ENCODE measurements at places on chromosomes 1 and 21.

DNA sequence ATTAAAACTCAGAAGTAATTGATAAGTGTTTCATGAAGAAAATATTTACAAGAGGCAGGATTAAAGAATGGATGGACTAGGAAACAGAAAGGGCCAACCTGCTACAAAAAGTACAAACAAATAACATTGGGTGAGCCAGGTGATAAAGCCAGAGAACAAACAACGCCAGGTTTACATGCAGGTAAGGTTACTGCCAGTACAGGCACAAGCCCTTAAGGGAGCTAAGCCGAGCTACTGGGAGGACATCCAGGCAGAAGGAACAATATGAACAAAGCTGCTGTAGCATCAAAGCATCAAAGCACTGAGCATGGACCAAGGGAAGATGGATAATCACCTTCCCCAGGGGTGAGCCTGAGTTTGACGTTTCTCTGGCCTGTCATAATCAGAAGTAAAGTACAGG is 380.7 kb downstream of the SEC16B start:
- DNase-seq = no peak

DNA sequence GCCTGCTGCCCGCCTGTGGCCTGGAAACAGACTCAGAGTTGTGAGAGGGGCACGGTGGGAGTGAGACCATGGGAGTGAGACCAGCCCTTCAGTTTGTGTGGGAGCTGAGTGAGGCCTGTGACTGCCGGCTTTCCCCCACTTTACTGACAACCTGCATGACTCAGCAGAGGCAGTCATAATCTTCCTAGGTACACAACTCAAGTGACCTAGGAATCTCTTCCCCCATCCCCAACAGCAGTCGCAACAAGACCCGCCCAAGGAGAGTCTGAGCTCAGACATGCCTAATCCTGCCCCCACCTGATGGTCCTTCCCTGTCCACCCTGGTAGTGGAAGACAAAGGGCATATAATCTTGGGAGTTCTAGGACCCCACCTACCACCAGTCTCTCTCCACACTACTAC is 44.2 kb downstream of the KLHL20 start:
- DNase-seq = no peak

DNA sequence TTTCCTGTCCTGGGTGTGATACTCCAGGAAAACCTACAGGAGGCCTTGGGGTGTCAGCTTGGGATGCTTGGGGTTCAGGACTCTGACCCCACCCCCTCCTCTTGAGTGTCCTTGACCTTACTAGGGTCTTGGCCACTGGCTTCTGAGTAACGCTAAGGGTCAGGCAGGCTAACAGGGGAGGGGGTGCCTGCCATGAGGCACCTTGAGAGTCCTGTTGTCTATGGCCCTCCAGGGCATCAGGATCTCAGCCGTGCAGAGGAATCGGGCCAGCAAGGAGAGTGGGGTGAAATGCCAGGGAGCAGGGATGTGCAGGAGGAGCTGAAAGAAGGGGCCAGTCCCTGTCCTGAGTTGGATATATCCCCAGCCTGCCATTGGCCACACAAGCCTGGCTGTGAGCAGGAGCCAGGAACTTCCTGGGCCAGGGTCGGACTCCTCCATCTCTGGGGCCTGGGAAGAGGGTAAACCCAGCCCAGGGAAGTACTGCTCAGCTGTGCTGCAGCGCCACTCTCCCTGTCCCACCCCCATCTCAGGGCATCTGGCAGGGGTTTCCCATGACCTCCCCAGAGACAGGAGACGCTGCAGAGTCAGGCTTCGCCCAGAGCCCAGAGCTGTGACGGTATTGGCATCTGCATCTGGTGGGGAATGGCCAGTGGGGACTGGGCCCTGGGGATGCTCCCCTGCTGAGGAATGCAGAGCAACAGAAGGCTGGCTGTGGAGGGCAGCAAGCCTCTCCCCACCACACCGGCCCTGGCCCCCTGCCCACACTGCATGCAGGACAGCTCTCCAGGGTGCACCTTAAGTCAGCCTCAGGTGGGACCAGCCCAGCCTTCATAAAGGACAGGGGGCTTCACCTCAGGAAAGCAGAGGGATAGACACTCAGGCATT is 6.3 kb downstream of the KIF21B start:
- no peak for DNase-seq

- DNase-seq = no peak
Measured at GRCh38 chr1:53377438-53377841, 49.6 kb upstream of the LRP8 start.

DNA sequence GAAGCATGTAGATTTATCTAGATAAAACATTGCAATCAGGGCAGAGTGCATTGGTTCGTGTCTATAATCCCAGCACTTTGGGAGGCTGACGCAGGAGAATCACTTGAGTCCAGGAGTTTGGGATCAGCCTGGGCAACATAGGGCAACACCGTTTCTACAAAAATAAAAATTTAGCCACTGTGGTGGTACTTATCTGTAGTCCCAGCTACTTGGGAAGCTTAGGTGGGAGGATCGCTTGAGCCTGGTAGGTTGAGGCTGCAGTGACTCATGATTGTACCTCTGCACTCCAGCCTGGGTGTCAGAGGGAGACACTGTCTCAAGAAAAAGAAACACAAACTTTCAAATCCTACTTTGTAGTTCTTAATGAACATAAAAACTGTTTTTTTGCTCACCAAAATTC is 64.2 kb upstream of the RCC1 start:
- no peak for DNase-seq
